ENCODE measurements at places on chromosomes 16 and 17.
A peak's percentile ranks its signal among the peaks of the same experiment; 100 is the strongest.

DNA sequence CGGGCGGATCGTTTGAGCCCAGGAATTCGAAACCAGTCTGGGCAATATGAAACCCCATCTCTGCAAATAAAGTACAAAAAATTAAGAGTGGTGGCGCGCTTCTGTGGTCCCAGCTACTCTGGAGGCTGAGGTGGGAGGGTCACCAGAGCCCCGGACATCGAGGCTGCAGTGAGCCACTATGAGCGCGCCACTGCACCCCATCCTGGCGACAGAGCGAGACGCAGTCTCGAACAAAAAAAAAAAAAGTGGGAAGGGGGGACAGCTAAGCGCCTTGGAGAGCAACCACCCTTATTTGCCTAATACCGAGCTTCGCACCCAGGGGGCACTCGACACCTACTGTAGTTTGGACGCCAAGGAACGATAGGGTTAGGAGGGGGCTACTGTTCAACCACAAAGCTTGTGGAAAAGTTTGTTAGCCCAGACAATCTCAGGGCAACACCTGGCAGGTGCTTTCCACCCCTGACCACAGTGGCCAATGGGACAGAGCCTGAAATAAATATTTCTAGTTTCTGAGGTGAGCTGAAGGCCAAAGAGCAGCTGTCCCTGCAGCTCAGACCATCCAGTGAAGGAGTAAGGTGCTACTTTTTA is 847 bp upstream of the PSMC3IP start:
- DNase-seq, result peak; percentile 87

GRCh38 chr17:42442196-42442565 is 16.5 kb upstream of the ATP6V0A1 start:
- DNase-seq, result no peak

DNA sequence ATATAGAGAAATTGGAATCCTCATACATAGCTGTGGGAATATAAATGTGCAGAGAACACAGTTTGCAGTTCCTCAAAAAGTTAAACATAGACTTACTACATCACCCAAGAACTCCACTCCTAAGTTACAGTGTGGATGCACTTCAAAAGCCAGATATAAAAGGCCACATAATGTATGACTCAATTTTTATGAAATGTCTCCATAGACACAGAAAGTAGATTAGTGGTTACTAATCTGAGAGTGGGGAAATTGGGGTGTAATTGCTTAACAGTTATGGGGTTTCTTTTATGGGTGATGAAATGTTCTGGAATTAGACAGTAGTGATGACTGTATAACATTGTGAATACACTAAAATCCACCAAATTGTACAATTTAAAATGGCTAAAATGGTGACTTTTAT is 60.9 kb downstream of the CACNG1 start:
- DNase-seq, result no peak

- no peak for DNase-seq
These were observed 48.4 kb downstream of the RNF157 start for GRCh38 chr17:76191896-76192295.

DNA sequence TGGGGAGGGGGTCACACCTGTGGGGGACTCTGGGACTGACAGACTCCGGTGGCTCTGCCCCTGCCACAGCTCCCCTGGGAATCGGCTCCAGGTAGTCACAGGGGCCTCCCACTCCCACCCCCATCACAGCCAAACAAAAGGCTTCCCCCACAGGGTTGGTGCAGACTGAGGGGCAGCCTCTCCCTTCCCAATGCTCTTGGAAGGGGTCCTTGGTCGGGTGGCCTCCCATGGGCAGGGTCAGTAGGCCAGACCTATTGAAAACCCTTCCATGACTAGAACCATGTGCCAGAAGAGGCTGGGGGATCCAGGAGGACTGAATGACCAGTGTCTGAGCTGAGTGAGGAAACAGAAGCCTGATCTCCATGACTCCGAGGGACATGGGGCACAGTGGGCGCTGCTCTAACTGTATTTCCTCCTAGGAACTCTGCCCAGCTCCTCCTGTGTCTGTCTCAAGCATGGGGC is 28.6 kb downstream of the TK2 start:
- DNase-seq, result no peak

DNA sequence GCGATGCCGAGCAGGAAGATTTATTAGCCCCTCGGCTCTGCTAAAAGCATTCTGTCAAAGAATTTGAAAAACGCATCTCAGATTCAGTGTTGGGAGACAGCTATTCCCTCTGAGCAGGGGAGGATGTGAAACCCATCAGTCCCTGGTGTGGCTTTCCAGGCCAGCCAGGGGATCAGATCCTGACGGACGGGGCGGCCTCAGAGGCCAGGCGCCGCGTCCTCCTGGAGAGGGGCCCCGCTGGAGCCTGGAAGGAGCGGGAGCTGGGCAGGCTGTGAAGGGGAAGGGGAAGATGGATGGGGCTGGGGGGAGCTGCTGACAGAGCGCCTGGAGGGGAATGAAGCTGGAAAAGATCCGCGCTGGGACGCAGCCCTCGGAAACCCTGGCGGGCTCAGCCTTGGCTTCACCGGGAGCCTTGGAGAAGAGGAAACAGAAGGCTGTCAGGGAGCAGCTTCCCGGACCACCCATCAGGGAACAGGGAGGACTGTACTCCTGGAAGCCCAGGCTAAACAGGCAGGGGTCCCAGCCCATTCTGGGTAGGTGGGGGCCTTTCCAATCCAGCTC is 358.0 kb downstream of the C16orf95 start:
- DNase-seq, result peak; percentile 37

DNA sequence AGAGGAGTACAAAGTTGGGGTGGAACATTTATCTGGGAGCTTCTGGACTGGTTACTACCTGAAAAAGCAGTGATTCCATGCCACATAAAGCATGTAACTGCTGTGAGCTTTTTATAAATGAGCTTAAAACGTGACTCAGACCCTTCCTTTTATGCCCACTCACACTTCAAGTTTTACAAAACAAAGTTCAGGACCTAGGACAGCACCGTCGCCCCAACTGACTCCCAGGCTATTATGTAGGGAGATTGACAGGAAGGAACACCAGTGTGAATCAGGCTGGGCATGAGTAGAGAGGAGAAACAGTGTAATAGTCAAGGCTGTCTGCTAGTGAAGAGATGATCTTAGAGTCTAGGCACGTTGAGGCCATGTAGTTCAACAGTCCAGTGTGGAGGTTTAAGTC is 91.6 kb upstream of the DNAH9 start:
- DNase-seq, result no peak

- peak; percentile 52 for DNase-seq
These were observed 5.0 kb upstream of the SLC38A8 start for GRCh38 chr16:84047626-84048025.

GRCh38 chr17:49723423-49723822 is 15.7 kb upstream of the SLC35B1 start:
- DNase-seq, result peak; percentile 94
